ENCODE measurements at places on chromosomes 5 and 9. TPM values are rescaled to one million over a fixed set of nuclear protein-coding genes. Genes with fewer than 3 reads are reported as not detected.

Gene GADD45G
- total RNA-seq = 21.1 TPM

Gene ASS1
- 40.8 TPM for total RNA-seq

GRCh38 chr9:131420980-131421624, 27.2 kb downstream of the PRRC2B start:
- no peak for DNase-seq

- DNase-seq = no peak
Observed at GRCh38 chr9:75930730-75931321, 40.4 kb downstream of the PCSK5 start.
